ENCODE measurements at places on chromosomes 7 and 10.
A peak's percentile ranks its signal among the peaks of the same experiment; 100 is the strongest.

DNA sequence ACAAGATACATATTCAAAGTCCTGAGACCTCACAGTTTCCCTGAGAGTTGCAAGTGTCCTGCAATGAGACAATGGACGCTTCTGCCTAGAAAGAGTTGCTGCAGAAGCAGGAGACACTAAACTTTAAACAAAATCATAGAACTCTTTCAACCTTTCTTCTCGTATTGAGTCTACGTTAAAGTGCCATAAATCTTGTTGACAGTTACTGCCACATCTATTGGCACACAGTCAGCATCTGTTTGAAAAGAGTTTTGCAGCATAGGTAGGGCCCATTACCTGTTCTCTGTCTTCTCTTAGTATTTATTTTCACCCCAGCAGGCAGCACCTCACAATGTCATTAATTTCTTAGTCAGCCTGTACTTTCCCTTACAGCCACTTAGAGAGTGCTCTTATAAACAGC lies 335.3 kb upstream of the ETV1 start:
- no peak for DNase-seq

- no peak for DNase-seq
Observed at GRCh38 chr10:29131952-29132547, 156.8 kb upstream of the LYZL1 start.

GRCh38 chr10:78565841-78566240 lies 502.9 kb upstream of the ZMIZ1 start:
- DNase-seq, result peak; percentile 18

- DNase-seq, result no peak
Observed at GRCh38 chr10:61847087-61847486, 54.4 kb upstream of the ARID5B start.

GRCh38 chr10:115866691-115867090 lies 406.3 kb downstream of the GFRA1 start:
- DNase-seq, result no peak

- DNase-seq, result peak; percentile 52
Observed at GRCh38 chr7:2471396-2471795, 4.8 kb downstream of the GRIFIN start.

DNA sequence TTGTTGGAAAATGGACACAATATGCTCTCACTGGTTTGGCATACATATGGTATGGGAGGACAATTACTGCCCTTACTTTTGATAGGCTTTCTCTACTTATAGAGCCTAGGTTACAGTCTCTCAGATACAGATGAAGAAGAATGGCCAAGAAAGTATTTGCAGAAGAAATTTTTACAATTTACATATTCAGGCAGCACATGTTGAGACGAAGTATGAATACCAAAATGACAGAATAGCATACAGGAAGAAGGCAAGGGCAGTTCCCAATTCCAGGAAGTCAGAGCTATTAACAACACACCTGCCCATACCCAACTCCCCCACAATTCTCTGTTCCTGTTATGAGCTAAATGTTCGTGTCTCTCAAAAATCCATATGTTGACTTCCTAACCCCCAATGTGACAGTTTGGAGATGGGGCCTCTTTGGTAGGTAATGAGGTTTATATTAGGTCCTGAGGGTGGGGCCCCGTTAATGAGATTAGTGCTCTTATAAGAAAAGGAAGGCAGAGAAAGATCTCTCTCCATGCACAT lies 67.8 kb downstream of the DOCK4 start:
- no peak for DNase-seq

DNA sequence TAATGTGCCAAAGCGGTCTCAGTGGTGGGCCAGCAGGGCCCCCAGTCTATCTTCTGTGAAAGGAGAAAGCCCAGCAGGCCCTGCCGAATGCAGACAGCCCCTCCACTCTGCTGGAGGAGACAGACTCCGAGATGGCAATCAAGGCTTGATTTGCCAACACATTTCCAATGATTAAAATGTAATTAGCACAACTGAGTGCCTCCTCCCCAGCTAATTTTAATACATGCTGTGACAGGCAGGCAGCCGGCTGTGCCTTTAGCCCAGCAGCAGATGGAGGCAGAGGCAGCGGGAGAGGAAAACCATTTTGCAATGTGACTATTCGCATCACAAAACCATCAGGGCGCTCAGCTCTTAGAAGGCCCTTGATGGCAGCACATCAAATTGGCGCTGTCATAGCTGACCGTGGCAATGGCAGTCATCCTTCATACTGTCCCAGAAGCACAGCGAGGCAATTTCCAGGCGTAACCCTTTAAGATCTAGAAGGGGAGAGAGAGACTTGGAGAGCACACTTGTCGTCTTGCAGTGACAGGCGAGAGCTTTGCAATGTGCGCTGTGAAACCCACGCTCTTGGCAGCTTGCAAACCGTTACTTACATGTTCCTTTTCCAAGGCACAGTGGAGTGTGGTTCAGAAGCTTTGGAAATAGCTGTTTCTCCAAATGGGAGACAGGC lies 714.8 kb upstream of the GALNT17 start:
- DNase-seq, result no peak

DNA sequence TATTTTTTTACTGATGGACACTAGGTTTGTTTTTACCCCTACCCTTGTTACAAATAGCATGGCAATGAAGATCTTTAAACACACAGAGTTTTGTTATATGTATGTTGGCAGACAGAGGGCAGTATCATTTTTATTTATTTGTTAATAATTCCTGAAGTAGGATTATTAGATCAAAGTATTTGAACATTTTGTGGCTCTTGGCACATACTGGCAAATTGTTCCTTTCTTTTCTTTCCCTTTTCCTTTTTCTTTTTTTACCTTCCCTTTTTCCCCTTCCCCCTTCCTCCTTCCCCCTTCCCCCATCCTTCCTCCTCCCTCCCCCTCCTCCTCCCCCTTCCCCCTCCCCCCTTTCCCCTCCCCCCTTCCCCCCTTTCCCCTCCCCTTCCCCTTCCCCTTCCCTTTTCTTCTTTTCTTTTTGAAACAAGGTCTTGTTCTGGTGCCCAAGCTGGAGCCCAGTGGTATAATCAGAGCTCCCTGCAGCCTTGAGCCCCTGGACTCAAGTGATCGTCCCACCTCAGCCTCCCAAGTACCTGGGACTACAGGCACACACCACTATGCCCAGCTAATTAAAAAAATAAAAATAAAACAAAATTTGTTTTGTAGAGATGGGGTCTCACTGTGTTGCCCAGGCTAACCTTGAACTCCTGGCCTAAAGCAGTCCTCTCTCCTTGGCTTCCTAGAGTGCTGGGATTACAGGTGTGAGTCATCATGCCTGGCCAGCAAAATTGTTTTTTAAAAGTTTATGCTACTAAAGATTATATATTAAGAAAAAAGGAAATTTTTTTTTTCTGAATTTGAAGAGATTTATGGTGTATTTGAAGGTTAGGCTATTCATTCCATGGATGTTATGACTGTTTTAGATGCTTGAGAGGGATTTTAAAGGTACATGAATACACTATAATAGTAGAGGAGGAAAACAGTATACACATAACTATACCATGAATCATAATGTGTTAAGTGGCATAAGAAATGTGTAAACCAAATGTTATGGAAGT lies 39.3 kb downstream of the SEPTIN7 start:
- DNase-seq, result no peak

DNA sequence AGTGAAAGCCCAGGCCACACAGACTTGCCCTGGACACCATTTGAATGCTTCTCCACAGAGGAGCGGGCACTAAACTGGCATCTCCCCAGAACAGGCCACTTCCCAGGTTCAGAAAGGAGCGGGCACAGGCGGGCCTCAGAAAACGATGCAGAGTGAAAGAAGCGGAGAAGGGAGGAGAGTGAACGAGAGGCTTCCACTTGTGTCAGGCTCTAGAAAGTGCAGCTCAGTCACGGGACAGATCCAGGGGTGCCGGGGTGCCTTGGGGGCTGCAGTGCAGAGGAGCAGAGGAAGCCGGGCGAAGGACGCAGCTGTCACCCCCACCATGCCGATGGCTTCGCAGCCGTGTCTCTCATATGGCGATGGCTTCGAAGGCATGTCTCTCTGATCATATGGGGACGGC lies 26.1 kb upstream of the PRKAR1B start:
- no peak for DNase-seq

GRCh38 chr10:50385624-50386023 lies 134.3 kb upstream of the ASAH2 start:
- no peak for DNase-seq

DNA sequence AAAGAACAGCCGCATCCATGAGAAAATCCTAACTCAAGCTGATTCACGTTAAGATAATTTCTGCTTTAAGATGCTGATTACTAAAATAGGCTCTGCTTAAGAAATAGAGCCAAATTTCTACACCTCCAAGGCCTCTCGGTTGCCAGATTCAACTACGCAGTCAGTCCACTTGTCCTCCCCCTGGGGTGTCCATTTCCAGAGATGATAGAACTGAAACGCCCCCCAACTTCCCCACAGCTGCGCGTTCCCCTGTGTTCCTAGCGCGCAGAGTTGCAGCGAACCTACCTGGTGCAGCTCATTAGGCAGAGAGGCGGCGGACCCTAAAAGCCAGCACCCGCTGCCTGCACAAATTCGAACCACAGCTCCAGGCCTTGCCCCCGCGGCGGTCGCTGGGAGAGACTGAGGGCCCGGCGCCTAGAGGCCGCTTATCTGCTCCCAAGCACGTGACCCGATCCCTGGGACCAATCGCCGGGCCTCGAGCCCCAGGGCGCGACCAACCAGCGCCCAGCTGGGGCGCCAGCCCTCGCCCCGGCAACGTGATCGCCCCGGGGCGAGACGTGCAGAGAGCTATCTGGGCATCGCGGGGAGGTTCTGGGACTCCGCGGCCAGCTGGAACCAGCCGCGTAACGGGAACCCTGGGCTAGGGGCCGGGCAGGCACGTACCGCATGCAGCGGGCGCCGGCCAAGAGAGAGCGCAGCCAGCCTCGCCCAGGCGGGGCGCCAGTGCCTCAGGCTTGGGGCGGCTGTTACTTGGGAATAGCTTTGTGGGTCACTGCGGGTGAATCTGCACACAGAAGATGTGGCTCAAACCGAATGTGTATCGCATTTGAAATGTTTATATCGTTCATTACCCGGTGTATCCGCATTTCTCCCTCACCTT lies at the start of gene PPP1R3C:
TSS of gene PPP1R3C (minus strand) at position 401 of the 880 bp plus-strand sequence. CDS start at position 299, 102 bp downstream.
- peak; percentile 91 for DNase-seq

- no peak for DNase-seq
Observed at GRCh38 chr7:120353171-120353570, 80.2 kb downstream of the KCND2 start.

DNA sequence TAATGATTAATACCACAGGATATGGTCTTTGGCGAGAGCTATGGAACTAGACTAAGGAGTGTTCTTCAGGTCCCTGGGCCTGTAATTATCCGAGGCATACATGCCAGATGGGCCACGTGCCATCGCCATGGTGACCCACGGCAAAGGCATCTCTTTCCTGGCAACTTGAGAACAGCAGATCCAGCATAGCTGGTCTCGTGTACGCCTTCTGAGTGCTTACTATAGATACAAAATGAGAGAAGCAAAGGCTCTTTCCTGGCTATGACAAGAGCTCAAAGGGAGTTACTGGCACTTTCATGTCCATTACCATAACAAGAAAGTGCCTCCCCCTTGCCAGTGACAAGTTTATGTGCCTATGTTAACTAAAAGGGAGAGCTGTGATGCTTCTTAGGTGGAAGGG lies 26.0 kb upstream of the GLI3 start:
- peak; percentile 76 for DNase-seq

- DNase-seq, result peak; percentile 78
Observed at GRCh38 chr7:27164367-27165088, 809 bp downstream of the HOXA9 start.

DNA sequence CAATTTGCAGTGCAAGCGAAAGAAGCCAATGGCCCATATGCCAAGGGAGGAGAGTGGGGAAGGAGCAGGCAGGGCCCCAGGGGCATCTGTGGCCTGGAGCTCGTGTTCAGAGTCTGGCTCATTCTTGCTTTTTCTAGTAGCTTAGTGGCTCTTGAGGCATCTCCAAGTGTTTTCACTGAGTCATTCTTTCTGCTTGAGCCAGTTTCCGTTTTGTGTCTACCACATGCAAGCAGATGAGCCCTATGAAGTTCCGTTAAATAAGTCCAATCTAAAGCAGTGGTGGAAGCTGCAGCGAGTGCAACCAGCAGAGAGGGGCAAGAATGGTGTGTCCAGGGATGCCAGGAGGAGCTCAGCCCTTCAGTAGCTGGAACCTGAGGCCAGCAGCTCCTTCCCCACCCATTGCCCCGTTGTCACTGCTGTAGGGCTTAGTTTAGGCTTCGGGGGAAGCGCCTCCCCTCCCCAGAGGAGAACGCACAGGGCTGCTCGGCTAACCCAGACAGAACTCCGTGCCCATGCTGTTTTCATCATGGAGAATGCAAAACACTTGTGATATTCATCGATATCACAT lies 57.4 kb upstream of the EBF3 start:
- peak; percentile 50 for DNase-seq

GRCh38 chr10:29820890-29821461 lies 186.2 kb upstream of the SVIL start:
- peak; percentile 89 for DNase-seq

DNA sequence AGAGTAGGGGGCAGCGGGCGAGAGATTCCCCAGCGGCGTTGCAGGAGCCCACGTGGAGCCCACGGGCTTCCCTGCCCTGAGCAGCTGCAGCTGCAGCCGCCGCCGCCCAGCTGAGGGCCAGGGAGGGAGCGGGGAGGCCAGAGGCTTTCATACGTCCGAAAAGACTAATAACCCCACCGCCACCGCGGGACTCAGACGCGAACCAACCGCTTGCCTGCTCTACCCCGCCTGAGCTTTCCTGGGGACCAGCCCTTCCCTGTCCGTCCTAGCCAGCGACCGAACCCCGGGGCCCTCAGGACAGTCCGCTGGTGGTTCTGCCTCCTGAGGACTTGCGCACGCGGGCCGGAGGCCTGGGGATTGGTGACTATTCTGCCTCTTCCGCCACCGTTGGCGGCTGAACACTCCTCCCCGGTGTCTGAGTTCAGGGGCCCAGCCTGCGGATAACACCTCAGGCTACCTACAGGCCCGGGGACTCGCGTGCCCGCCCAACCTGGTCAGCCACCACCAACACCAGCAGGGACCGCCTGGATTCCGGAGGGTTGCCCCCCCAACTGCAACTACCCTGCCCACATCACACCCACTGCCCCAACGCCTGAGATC lies 18.4 kb downstream of the IFT22 start:
- DNase-seq, result no peak

DNA sequence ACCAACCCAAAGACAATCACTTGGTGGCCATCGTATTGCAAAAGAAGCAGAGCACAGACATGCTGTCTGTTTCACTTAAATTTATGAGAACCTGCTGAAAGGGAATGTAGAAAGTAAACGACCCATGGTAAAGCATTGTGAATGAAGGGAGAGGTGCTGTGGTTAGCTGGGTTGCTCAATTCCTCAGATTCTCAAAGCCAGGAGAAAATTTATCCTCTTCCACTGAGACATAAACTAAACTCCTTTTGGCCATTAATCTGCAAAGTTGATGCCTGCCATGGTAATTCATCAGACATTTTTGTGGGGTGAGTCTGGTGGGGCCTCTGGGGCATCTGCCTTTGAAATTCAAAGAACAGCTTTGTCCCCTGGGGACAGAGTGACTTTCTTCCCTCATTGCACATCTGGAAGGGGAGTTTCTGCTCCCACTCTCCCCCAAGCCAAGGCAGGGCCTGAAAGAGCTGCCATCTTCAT lies 951.0 kb downstream of the LRMDA start:
- DNase-seq, result no peak
